ENCODE measurements at places on chromosomes 11 and 22. TPM values are rescaled to one million over a fixed set of nuclear protein-coding genes. Genes with fewer than 3 reads are reported as not detected.

CXCR5 gene
- total RNA-seq: not detected

TMEM191C gene
- 1.7 TPM for total RNA-seq

LGALS12 gene
- total RNA-seq: not detected

TYR gene
- total RNA-seq: not detected

SPTBN2 gene
- total RNA-seq: 21.1 TPM

SEC14L3 gene
- total RNA-seq: not detected

MMP12 gene
- total RNA-seq: 0.19 TPM

ACRV1 gene
- total RNA-seq: not detected

B3GAT3 gene
- 68.2 TPM for total RNA-seq

MOGAT2 gene
- not detected for total RNA-seq

DEPDC7 gene
- 11.4 TPM for total RNA-seq

CASP1 gene
- total RNA-seq: 8.5 TPM

SHISA8 gene
- total RNA-seq: 1.8 TPM

PDE2A gene
- 0.58 TPM for total RNA-seq

CNTN5 gene
- 0.66 TPM for total RNA-seq
